T-helper 17 cell (primary cell): ENCODE measurements at places on chromosomes 3 and 15.

GRCh38 chr3:35705904-35706303 is 66.6 kb downstream of the ARPP21 start:
- DNase-seq = no peak

GRCh38 chr3:104555728-104556127 is 811.0 kb upstream of the ALCAM start:
- DNase-seq = no peak

DNA sequence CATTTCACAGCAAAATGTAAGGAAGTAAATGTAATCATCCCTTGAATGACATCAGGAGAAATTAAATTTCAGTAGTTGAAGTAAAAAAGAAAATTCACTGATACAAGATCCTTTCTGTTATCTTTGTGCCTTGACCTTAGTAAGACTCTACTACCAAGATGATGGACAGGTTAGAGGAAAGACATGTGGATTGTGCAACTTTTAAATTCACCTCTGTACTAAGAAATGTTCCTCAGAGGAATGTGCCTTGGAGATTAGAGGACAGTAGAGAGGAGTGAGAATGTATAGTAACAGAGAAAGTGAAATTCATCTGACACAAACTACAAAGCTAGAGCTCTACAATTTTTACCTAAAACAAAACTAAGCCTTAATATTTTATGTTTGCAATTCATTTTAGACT is 375.3 kb downstream of the PLOD2 start:
- no peak for DNase-seq

- DNase-seq = no peak
These were observed 23.7 kb downstream of the RBM5 start for GRCh38 chr3:50112462-50112861.

DNA sequence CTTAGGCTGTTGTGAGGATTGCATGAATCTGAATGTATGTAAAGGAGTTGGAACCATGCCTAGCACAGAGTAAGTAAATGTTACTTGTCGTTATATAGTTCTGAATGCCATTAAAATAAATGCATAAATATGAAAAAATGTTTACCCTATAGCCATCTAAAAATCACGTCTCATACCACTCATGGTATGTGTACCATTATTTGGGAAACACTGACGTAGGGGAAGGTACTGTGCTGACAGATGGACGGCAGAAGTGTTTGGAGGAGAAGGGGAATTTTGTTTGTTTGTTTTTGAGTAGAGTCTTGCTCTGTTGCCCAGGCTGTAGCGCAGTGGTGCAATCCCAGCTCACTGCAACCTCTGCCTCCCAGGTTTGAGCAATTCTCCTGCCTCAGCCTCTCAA is 30.5 kb upstream of the PDZRN3 start:
- no peak for DNase-seq

- DNase-seq = no peak
These were observed 48.9 kb upstream of the RBP1 start for GRCh38 chr3:139588450-139588849.

DNA sequence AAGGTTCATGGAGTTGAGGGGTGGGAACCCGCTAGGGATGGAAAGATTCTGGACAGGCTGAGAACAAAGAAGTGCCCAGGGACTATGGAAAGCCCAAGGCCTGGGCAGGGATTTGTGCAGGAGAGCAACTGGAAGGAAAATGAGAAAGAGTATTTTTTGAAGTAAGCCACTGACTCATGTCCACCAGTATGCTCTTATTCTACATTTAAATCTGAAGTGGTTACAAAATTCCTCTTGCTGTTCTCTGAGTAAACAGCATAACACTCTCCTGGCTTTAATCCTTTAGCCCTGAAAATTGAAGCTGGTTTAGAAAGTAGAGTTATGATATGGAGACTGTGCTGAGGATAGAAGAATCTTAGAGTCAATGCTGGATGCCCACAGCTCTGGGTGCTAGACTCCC is 165.2 kb downstream of the ISL2 start:
- DNase-seq = no peak

GRCh38 chr15:80495401-80495942 is 91.3 kb downstream of the ARNT2 start:
- no peak for DNase-seq

DNA sequence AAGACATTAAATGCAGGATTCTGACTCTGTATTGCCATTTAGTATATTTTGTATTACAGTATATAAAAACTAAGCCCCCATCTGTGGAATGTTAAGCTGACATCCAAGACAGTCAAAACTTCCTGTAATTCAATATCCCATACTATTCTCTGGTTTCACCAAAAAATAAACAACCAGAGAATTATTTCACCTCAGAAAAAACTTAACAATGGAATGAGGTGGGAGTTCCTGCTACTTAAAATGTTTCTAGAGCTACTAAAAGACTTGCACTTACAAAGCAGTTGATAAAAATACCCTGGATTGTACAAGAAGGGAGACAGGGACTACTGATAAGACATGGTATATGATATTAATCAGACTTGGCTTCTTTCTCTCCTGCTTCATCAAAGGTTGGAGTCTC is 8.3 kb downstream of the ARL13B start:
- no peak for DNase-seq

DNA sequence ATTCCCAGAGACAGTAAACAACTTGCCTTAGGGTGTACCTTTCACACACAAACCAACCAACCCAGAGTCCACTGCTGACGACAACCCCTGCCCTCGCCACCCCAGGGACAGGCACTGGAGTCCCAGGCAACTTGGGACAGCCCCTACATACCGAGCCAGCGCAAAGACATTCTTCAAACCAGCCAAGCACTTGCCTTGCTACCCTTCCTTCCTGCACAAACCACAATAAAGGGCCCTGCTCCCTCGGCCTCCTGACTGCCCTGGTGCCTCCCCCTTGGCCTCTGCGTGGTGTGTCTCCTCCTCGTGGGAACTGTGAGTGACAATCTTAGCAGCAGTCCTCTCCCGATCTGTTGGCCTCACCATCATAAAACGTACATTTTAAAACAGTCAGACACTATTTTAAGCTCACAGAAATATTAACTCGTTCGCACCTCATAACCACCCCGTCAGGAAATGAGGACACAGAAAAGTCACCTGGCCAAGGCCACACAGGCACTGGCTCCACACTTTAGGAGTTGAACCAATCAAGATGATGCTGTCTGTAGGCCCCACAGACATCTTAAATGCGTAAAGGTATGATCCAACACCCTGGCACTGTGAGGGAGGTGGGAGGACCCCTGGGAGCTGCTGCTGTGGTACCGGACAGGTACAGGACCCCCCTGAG is 113.8 kb downstream of the ADCY5 start:
- no peak for DNase-seq

GRCh38 chr3:94159062-94159828 is 96.4 kb downstream of the NSUN3 start:
- no peak for DNase-seq

DNA sequence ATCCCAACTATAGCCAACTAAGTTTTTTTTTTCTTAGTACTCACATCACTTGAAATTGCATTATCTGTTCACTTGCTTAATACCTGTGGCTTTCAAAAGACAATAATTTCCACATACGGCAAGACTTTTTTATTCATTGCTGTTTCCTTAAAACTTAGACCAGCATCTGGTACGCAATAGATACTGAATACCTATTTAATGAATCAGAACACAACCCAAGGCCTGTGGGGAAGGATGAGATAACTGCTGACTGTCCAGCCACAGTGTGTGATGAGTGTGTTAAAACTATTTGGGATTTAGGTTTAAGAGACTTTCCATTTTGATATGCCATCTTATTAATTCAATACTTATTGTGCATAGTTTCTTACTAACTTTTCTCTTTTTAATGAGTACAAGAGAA is 988.7 kb downstream of the NTRK3 start:
- DNase-seq = no peak

DNA sequence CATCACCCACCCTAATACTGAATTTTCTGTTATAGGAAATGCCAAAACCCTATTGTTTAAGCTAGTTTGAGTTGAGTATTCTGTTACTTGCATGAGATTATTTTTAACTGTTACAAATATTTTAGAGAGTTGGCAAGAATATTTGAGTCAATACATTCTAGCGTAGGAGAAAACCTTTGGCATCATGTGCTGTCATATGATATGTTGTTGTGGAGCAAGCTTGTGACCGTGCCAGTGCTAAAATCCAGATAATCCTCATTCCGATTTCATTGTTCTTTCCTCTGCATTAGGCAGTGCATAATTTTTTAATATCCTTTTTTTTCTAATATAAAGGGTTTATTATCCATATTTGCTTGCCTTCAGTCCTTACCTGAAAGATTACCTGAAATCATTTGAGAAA is 168.0 kb upstream of the GMNC start:
- DNase-seq = no peak

- no peak for DNase-seq
These were observed 81.5 kb downstream of the CPN2 start for GRCh38 chr3:194269610-194270145.

DNA sequence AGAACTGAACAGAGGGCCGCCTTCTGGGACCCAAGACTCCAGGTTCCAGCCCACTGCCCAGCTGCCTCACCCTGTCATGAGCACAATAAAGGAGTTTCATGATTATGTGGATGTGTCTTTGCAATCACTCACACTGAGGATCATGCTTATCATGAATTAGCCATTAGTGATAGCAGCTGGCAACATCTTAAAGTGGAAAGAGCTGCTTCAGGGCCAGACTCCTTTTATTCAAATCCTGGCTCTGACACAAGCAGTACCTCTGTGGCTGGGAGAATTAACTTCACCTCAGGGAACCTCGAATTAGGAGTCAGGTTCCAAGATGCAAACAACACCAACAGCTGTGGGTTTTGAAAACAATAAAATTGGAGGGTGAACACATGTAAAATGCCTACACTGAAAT is 6.6 kb upstream of the SCAP start:
- no peak for DNase-seq

- no peak for DNase-seq
These were observed 24.1 kb upstream of the RARB start for GRCh38 chr3:25403968-25404367.

- DNase-seq = no peak
These were observed 74.1 kb downstream of the MSL2 start for GRCh38 chr3:136122006-136122405.

GRCh38 chr3:42690766-42691680 is 5.7 kb downstream of the KLHL40 start:
- no peak for DNase-seq

DNA sequence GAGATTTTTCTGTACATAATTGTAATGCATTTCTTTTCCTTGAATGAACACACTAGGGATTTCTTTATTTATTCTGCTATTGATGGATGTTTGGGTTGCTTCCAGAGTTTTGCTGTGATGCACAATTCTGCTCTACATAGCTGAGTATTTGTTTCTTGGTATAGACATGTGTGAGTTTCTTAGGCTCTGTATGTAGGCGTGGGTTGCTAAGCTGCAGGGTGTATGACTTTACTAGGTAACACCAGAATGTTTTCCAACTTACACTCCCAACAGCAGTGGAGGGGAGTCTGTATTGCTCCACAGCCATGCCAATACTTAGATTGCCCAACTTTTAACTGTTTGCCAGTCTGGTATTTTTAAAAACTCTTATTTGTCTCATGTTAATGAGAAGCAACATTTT is 155.5 kb upstream of the TNIK start:
- no peak for DNase-seq

GRCh38 chr3:147513785-147514184 is 104.6 kb downstream of the ZIC1 start:
- DNase-seq = no peak

DNA sequence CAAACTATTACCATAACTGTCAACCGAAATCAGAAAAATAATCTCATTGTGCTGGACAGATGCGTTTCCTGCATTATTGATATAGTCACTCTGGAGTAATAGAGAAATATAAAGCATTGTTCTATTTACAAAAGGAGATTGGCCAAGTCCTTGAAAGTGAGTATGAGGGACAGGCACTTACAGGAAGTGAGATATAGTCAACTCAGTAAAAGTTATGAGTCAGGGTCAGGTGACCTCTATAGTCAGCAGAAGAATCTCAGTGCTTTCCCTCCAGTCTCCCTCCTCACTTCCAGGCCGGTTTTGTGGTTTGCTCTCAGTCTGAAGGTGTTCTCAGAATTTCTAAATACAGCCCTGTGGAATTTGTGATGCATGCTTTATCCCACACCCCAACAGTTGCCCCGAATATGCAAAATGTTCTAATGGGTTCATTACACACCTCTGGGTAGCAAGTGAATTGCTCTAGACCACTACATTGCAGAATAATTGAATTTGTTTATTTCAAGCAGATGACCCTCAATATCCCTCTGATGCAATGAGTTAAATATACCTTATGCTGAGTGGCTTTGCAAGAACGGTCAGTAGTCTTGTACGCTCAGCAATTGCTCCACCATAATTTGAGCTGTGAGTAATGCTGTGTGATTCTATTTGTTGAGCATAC is 787.7 kb downstream of the MCTP2 start:
- DNase-seq = no peak

DNA sequence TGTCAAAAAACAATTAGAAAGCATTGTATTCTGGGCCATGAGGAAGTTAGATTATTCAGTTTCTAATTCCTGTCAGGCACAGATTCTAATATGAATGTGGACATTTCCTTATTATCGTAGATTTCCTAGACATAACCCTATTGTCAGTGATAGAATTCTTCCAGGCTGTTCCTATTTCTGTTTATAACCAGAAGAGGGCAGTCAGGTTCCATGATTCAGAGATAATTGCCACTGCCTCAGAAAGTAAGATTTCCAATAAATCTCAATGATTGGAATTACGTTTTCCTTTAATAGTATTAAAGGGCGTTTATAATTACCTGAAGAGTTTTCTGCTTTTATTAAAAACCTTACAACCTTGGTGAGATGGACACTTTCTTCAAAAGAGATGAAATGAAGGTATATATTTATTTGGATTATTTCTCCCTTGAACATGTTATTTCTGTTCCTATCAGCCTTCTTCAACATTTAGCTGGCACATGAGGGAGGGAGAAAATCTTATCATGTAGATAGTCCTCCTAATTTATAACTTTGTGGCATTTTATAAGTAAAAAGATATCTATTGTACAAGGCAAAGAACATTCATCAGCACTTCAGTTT is 439.2 kb downstream of the MCTP2 start:
- DNase-seq = no peak

- no peak for DNase-seq
These were observed 19.3 kb upstream of the SLTM start for GRCh38 chr15:58952751-58953150.

DNA sequence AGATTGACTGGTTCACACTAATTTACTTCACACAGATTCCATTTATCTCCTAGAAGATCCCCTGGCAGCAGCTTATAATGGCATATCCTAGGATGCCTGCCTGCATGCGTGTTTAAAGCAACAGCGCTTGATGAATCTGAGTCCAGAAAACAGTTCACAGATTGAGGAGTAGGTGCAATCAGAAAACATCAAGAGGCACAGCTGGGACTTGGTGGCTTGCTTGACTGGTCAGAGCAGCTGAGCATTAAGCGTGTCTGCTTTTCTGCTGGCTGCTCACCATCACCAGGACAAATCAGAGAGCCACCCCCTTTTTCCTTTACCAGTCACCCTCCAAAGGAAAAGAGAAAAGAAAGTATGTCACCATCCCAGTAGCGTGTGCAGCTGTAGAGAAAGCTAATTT is 223.6 kb downstream of the WDR72 start:
- DNase-seq = no peak

- no peak for DNase-seq
These were observed 297.5 kb downstream of the NTRK3 start for GRCh38 chr15:87959080-87959479.

- DNase-seq = no peak
These were observed 132.8 kb downstream of the PGPEP1L start for GRCh38 chr15:98874773-98875172.
